ENCODE measurements at places on chromosomes 12 and 14. TPM values are rescaled to one million over a fixed set of nuclear protein-coding genes. Genes with fewer than 3 reads are reported as not detected.
A peak's percentile ranks its signal among the peaks of the same experiment; 100 is the strongest.

DNA sequence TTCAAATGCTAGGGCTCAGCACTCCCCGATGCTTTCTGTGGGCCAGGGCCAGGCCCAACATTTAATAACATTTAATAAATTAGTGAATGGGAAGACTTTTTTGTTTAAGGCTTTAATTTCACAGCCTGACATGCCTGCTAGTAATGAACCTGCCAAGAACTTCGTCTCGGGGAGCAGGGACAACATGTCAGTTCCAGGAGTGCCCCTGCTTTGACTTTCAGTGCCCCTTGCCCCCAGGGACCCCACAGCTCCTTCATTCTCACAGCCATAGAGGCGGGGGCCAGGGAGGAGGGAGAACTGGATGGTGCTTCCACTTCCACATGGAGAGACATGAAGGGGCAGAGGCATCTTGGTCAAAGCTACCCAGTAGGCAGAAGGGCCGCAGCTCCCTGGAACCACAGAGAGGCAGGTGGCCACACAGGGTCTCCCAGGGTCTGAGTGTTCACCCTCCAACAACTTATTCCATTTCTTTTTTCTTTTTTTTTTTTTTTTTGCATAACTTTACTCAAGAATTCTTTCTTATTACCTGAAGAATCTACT lies 66.0 kb upstream of the DDX11 start:
- no peak overlapping the region for H3K27ac ChIP-seq
- no peaks in the 10 kb centered on the region for H3K36me3 ChIP-seq
- no peak overlapping the region for H3K4me3 ChIP-seq
- no peak for DNase-seq

- H3K4me3 ChIP-seq: no peak overlapping the region
- no peak overlapping the region for H3K27ac ChIP-seq
- no peaks in the 10 kb centered on the region for H3K4me1 ChIP-seq
- H3K27me3 ChIP-seq: no peaks in the 10 kb centered on the region
- H3K36me3 ChIP-seq: no peaks in the 10 kb centered on the region
Observed at GRCh38 chr12:41112903-41113302, 75.2 kb upstream of the PDZRN4 start.

DNA sequence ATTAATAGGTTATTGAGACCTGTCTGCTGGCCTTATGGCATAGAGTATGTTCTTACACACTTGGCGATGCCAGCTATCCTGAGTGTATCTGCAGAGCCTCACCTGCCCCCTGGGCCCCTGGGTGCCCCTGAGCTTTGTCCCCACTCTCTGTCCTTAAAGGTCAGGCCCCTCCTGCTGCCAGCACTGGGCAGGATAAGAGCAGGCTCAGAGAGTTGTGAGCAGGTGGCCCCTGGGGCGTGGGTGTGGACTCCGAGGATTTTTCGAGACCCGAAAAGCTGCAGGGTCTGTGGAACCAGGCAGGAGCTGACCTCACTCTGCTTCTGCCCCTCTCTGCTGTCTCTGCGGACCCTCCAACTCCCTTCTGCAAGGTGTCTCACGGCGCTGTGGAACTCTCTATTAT lies 8.2 kb downstream of the HIP1R start:
- H3K27me3 ChIP-seq: no peaks in the 10 kb centered on the region
- H3K4me1 ChIP-seq: no peaks in the 10 kb centered on the region
- DNase-seq: no peak

- DNase-seq: peak; percentile 61
- H3K27me3 ChIP-seq: no peaks in the 10 kb centered on the region
- no peak overlapping the region for H3K4me3 ChIP-seq
- no peak overlapping the region for H3K27ac ChIP-seq
- H3K4me1 ChIP-seq: peaks cover 42% of the 10 kb centered on the region
Observed at GRCh38 chr12:57001448-57001906, 4.9 kb downstream of the ZBTB39 start.

DNA sequence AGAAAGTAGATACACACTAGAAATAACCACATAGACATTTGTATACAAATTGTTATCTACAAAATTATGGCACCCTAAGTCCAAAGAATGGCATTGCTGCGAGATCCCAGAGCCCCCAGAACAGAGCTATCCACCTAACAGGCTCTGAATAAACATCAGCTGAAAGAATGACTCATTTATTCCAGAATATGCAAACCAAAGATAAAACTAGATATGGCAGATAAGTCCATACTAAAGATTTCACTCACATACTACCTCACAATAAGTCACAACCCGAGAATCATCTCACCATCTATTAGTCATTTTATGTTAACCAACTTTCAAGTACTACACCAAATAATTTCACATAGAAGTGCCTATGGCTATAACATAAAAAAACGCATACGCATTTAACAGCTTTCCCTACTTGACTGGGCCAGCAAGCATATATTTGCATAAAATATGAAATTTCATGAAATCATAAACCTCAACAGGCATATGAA lies 5.6 kb downstream of the CNIH1 start:
- H3K27me3 ChIP-seq: no peaks in the 10 kb centered on the region
- peak overlapping the region; percentile 70 for H3K4me3 ChIP-seq
- DNase-seq: no peak
- peaks cover 82% of the 10 kb centered on the region for H3K36me3 ChIP-seq

BDKRB1 gene
- total RNA-seq: not detected

Data from activated T-helper 2 cell treated with anti-CD3 and anti-CD28 coated beads, Interferon-gamma antibody, Interleukin-2, Interleukin-4, amounts not matched to agents 10 μg/mL and 5 μg/mL and 100 μg/mL, durations not matched to agents 14 hours and 24 hours and 36 hours (primary cell).